ENCODE measurements at places on chromosomes 11 and 22.
A peak's percentile ranks its signal among the peaks of the same experiment; 100 is the strongest.

DNA sequence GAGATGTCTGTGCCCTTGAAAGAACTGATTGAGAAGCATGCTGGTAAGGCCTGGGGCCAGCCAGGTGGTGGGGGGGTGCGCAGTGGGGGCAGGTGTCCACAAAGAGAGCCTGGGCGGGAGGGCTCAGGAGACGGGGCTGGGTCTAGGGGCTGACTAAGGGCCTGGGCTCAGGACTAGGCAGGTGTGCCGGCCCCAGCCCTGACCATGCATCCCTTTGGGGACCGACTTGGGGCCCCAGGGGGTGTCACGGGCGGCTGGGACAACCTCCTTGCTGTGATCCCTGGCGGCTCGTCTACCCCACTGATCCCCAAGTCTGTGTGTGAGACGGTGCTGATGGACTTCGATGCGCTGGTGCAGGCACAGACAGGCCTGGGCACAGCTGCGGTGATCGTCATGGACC, 4.4 kb downstream of the NDUFV1 start:
- no peak for DNase-seq

GRCh38 chr22:36759481-36760159, 16.3 kb downstream of the IFT27 start:
- no peak for DNase-seq

- DNase-seq, result peak; percentile 80
Observed at GRCh38 chr11:66347425-66348276, at the start of gene B4GAT1. Gene B4GAT1 (minus strand): TSS chr11:66347629. CDS start chr11:66347545, 84 bp downstream.

DNA sequence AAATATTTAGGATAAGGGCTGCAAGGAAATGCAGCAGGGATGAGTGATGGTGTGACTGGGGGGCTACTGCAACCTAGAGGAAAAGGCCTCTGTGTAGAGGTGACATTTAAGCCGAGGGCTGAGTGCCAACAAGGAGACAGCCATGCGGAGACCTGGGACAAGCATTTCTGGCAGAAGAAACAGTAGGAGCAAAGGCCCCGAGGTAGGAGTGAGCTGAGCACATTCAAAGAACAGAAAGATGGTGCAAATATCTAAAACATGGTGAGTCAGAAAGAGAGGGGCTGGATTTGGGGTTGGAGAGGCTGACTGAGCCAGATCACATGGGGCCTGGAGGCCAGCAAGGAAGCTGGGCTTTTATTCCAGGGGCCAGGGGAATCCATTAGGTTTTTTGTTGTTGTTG, 55.1 kb upstream of the INCENP start:
- DNase-seq, result no peak

- DNase-seq, result no peak
Observed at GRCh38 chr11:3623121-3623520, 18.7 kb downstream of the ART5 start.

DNA sequence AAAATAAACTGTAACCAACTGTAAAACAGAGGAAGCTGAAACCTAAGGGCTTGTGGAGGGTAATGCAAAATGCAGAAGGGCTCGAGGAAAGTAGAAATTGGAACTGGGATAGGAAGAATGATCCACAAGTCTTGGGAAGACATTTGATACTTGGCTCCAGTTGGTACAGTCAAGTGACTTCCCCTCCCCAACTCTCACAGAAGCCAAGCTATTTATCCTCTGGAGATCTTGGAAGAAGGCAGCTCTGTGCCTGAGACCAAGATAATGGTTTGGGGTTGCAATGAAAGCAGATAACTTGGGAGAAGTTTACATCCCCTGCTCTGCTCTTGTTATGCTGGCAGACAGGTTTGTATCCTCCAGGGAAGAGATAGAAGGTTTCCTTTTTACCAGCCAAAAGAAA, 198.9 kb upstream of the ZC3H12C start:
- no peak for DNase-seq

- DNase-seq, result peak; percentile 92
Observed at GRCh38 chr22:38135133-38135706, 24.7 kb upstream of the BAIAP2L2 start.

- no peak for DNase-seq
Observed at GRCh38 chr11:36736103-36736502, 138.1 kb upstream of the RAG2 start.

- DNase-seq, result no peak
Observed at GRCh38 chr11:10916665-10917064, 58.8 kb upstream of the ZBED5 start.

GRCh38 chr11:4197112-4197511, 102.5 kb downstream of the RRM1 start:
- DNase-seq, result no peak

GRCh38 chr11:124760806-124761205, 1.3 kb downstream of the ESAM start:
- no peak for DNase-seq
